ENCODE measurements at places on chromosomes 1 and 21.

DNA sequence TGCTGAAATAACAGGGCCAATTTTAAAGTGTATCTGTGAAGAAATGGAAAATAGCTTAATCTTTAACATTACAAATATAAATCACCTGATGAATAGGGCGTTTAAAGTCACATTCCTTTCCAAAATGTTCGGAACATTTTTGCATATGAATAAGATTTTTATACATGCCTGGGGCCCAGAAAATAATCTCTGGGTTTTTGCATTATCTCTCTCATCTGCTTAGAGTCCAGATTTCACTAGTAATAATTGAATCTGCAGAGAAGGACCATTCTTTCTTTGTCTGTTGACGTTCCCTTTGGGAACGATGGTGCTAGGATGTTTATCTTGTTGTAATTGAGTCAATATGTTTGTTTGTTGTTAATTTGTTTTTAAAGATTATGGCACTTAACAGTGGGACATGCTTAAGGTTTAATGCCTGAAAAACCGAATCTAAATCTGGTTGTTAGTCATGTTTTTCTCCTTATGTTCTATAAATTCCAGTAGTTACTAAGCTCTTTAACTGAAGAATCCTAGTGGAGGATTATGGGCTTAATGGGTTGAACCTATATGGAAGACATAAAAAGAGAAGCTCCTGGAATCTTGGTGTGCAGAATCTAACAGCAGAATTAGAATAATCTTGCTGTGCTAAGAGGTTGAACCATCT is 140.6 kb downstream of the VPS13D start:
- DNase-seq: no peak

- no peak for DNase-seq
Observed at GRCh38 chr1:246447501-246447900, 59.6 kb downstream of the SMYD3 start.

GRCh38 chr1:59150577-59151386 is 146.1 kb upstream of the FGGY start:
- peak; percentile 6 for DNase-seq

DNA sequence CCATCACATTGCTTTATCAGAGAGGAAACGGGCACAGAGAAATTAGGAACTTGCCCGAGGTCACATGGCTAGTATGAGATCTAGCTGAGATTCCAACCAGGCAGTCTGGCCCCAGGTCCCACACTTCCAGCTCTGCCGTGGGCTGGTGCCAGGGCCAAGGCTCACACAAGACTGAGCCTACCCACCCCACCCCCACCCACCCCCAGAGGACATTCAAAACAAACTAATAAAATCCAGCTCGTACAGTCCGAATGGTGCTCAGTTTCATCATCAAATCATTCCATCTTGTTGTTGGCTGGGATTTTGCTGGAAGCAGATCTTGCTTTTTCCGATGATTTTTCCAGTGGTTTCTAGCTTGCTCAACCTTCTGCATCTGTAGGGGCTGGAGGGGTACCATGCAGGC is 27.9 kb downstream of the MATN1 start:
- no peak for DNase-seq

DNA sequence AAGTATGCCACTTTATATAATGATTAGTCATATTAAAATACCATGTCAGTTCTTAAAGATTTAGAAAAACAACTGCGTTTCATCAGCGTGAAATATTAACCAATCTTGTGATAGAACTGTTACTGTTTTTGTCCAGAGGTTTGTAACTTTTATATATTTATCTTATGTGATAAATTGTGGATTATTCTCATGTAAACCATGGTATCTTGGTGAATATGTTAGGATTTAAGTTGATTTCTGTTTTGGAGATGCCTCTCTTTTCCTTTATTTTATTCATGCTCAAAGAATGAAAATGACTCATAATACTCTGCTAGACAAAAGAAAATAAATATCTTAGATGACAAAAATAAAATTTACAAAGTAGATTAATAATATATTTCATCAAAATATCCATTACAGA is 88.4 kb downstream of the ADGRL4 start:
- no peak for DNase-seq

DNA sequence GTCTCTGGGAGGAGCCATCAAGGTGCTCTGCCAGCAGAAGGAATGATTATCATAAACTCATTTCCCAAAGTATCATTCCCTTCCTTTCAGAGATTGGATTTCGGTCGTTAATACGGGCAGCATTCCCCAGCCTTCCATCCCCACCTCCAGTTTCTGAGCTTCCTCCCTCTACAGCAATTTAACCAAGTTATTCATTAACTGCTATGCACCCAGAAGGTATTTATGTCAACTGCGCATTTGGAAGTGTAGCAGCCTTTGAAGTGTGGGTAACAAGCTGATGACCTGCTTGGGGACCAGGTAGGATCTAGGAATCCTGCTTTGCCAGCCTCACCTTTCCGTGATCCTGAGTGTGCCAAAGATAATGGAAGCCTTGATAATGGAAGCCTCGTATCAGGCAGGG is 172.4 kb upstream of the IGSF21 start:
- DNase-seq: no peak

GRCh38 chr1:34603594-34603993 is 151.3 kb upstream of the GJB5 start:
- no peak for DNase-seq

- DNase-seq: no peak
Observed at GRCh38 chr1:2258122-2258681, 30.1 kb downstream of the SKI start.

GRCh38 chr1:172885411-172885810 is 165.3 kb downstream of the TNFSF18 start:
- no peak for DNase-seq

DNA sequence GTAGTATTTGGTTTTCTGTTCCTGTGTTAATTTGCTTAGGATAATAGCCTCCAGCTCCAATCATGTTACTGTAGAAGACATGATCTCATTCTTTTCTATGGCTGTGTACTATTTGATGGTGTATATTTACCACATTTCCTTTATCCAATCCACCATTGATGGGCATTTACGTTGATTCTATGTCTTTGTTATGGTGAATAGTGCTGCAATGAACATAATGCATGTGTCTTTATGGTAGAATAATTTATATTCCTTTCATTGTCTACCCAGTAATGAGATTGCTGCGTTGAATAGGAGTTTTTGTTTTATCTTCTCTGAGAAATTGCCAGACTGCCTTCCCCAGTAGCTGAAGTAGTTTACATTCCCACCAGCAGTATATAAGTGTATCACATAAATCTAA is 538.8 kb downstream of the LRRIQ3 start:
- DNase-seq: no peak

GRCh38 chr1:26856604-26857469 is 6.1 kb upstream of the SFN start:
- DNase-seq: no peak

GRCh38 chr1:36537190-36537768 is 54.6 kb upstream of the CSF3R start:
- DNase-seq: no peak

GRCh38 chr1:81954534-81955020 is 153.8 kb downstream of the ADGRL2 start:
- no peak for DNase-seq

- DNase-seq: no peak
Observed at GRCh38 chr1:218953386-218953785, 220.3 kb upstream of the LYPLAL1 start.

GRCh38 chr21:38691631-38692030 is 114.1 kb upstream of the ETS2 start:
- DNase-seq: no peak

- no peak for DNase-seq
Observed at GRCh38 chr1:45148209-45148825, 58.1 kb downstream of the ZSWIM5 start.

DNA sequence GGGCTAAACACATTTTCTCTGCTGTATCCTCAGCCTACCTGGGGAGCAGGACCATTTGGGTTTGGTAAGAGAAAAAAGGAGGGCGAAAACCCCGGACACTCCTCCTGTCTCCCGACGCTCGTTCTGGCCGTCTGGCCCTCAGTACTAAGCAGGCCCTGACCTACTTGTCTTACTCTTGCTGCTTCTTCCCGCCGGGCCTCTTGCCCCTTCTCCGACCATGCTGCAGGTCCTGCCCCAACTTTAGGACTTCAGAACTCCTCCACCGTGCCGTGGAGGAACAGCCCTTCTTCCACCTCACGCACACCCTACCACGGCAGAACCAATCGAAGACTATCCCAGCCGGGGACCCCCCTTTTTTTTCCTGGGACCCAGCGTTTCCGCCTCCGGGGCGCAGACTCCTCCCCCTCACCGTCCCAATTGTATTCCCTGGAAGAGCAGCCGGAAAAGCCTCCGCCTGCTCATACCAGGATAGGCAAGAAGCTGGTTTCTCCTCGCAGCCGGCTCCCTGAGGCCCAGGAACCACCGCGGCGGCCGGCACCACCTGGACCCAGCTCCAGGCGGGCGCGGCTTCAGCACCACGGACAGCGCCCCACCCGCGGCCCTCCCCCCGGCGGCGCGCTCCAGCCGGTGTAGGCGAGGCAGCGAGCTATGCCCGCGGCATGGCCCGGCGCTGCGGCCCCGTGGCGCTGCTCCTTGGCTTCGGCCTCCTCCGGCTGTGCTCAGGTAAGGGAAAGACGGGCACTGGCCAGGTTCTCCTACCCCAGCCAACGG is at the start of gene CHRNB2:
TSS of gene CHRNB2 (plus strand) at position 393 of the 771 bp plus-strand sequence. CDS start at position 660, 267 bp downstream.
- DNase-seq: peak; percentile 76

GRCh38 chr1:4674676-4675075 is 20.3 kb downstream of the AJAP1 start:
- no peak for DNase-seq

GRCh38 chr1:20325844-20326420 is 35.3 kb downstream of the VWA5B1 start:
- no peak for DNase-seq

DNA sequence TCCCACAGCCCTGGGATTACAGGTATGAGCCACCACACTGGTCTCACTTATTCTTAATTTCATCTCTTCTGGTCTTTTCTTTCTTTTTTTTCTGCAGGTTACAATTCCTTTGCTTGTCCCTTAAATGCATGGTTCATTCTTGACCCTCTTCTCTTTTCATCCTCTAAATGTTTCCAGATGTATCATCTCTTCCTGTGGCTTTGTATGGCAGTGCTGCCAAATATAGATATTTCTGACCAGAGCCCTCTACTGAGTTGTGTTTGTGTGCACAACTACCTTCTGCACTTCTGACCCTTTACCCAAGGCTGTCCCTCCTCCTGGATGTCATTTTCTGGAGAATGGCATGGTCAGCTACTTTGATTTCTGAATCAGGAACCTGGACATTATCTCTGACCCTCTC is 32.5 kb downstream of the OLFML3 start:
- no peak for DNase-seq

- DNase-seq: no peak
Observed at GRCh38 chr1:153849487-153850185, 73.1 kb downstream of the GATAD2B start.

DNA sequence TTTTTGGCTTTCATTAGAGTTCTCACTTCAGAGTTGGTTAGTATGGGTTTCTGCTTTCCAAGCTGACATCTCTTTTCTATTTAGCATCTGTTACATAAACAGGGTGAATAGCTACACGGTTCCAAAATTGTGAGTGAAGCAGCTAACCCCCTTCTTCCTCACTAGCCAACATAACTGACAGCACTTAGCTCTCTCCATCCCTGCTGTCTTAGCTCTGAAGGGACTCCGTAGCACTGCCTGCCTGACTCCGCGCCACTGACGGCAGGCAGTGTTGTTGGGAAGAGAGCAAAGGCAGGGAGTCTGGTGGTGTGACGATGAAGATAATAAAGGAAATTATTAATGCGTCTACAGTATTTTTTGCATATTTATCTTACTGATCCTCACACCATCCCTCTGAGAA is 247.0 kb downstream of the PTBP2 start:
- no peak for DNase-seq

DNA sequence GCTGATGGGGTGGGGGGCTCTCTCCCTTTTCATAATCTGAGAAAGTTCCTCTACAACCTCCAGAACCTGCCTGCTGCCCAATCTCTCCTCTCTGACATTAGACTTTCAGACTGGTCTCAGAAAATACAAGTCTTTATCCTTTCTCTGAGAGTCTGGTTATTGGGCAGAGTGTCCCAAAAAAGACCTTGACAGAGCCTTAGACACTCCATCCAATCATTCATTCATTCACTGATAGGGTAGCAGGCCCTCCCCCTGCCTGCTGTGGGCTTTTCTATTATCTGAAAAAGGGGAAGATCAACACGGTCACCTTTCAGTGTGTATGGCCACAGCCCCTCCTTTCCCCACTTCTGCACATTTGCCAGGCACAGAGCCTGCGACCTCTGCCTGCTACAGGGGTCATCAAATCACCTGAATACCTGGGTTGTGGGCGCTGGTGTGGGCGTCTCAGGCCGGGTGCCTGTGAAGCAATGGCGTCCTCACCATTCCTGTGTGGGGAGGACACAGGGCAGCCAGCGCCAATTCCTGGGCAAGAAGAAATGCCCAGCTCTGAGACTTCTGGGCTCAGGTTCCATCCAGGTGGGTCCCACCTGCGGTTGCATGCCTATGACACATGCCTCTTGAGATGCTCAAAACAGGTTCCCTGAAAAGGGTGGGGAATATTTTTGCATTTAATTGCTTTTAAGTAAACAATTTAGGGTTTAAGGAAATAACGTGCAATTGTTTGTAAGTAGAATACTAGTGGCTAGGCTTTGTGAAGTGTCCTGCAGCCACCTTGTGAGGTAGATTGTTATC is 52.8 kb downstream of the ELK4 start:
- DNase-seq: no peak

GRCh38 chr1:30339866-30340265 is 383.5 kb downstream of the MATN1 start:
- no peak for DNase-seq

- DNase-seq: peak; percentile 16
Observed at GRCh38 chr1:29332204-29332603, 95.9 kb downstream of the PTPRU start.

- DNase-seq: no peak
Observed at GRCh38 chr1:28122183-28122582, 33.8 kb upstream of the EYA3 start.

DNA sequence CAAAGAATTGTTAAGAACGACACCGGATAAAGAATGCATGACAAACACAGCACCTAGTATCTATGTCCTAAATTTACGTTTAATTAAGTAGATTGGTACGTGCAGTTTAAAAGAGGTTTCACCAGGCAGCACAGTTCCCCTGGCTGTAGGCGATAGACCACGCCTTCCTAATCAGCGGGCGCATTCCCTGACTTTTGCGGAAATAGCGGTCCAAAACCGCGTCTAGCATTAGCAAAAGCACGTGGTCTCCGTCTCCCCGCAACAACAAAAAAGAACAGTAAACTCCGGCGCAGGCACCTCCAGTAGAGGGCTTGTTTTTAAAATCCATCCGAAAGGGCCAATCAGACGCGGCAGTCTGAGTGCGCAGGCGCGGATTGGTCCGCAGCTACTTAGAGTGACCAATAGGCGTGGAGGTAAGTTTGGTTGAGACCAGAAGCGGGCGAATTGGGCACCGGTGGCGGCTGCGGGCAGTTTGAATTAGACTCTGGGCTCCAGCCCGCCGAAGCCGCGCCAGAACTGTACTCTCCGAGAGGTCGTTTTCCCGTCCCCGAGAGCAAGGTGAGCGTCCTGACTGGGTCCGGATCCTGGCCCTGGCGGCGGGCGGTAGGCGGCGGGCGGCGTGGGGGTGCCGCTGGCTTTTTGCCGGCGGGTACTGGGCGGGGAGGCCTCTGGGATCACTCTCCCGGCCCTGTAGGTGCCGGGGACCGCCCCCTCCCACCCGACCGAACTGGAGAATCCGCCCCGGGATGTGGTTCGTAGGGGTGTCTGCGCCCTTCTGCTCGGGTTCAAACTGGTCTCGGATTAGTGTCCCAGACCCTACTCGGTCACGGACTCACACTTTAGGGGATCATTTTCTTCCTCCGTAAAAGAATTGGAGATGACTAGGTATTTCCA is at the start of gene CENPF:
TSS of gene CENPF (plus strand) at position 432 of the 894 bp plus-strand sequence. CDS start 10,560 bp downstream, outside the sequence.
- DNase-seq: peak; percentile 89

GRCh38 chr1:185610954-185611353 is 123.2 kb upstream of the HMCN1 start:
- no peak for DNase-seq

Measured in stimulated activated CD4-positive, alpha-beta T cell treated with anti-CD3 and anti-CD28 coated beads, Interleukin-2, amount 100 ng/mL, for 24 hours (primary cell).